ENCODE measurements at places on chromosomes 12 and 14.

DNA sequence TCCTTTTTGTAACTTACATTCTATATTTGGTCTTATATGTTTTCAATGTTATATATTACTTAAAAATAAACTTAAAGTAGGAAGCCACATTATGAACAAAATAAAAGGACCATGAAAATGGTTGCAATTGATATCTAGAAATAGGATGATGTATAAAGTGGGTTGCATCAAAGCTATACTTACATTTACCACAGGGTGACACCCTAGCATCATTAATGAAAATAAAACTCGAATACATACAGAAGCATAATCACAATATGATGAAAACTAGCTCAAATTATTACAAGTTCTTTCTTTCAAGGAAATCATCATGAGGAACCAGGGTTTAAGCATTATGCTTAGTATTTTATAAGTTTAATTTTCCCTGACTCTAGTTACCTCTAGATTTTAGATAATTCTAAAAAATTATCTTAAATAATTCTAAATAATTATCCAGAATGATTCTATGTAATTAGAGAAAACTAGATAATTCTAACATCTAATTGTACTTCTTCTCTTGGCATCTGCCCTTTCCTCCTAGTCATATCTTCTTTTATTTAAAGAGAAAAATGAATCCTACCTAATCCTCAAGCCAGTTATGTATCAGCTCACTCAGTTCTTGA lies 31.2 kb downstream of the TAS2R7 start:
- DNase-seq = no peak

DNA sequence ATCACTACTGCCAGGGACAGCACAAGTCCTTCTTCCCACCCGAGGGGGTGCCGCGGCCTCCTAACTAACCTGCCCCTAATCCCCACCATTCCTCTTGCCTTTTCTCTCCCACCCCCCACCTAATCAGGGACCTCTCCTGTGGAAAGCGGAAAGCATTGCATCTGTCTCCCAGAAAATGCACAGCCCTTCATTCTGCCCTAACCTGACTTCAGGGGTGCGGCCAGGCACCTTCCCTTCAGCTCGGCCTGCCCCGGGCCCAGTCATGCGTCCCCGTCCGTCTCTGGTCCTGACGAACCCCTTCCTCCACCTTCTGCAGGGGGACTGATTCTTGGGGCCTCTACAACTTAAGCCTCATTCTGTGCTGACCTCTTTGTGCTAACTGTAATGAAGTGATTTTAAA lies 43.9 kb upstream of the TRAF3 start:
- DNase-seq = no peak

DNA sequence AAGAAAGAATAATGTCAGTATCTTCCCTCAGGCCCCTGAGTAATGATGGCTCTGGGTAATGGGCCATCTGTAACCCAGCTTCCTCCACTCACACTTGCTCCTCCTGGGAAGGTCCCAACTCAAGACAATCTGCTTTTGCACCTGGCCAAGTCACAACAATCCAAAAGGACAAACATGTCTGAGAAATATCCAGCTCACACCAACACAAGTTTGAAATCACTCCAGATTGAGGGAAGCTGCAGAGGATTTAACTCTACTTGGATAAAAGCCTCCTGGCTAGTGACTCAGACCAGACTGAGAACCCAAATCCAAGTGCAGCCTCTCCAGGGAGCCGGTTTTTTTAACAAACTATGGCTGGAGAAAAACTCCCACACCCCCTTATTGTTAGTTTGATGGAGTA lies 34.2 kb downstream of the RTRAF start:
- no peak for DNase-seq

DNA sequence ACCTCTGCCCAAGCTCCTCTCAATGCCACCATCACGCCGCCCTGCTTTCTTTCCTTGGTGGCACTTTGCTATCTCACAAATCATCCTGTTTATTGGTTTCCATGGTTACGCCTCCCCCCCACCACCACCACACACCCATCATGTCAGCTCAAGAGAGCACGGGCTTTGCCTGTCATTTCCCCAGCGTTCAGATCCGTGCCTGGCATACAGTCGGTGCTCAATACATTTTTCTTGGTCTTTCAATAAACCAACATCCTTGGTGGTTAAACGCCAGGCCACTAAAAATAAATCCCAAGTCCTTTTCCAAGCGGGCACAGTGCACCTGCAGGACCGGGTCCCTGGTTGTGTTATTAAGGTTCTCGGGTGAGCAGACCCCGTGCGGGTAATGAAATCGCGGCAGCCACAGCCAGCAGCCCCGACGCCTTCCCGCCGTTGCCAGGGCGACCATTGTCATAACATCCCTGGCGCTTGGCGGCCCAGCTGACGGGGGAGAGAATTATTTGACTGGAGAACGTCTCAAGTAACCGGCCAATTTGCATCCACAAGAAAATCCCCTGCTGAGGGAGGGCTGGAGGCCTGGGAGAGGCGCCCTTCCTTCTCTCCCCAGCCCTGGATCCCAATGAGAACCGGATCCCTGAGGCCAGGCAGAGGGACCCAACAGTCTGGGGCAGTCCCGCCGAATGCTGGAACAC lies 92.9 kb downstream of the KSR2 start:
- DNase-seq = no peak

GRCh38 chr12:53232646-53233461 lies 845 bp upstream of the RARG start:
- DNase-seq = no peak

DNA sequence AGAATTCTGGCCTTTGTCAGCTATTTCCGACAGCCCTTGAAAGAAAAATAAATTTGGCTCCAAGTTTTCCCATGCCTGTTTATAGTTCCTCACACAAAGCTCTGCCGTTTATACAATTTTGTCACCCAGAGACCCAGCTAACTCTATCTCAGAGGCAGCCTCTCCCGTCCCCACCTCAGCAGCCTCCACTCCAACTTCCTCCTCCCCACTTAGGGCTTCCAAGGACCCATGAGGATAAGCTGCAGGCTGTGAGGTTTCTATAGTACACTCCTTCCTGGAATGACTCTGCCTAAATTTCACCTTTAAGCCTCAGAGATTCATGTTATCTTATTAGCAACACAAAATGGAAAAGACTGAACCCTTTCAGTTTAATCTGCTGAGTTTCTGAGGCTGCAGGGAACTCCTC lies 71.8 kb downstream of the TTC9 start:
- no peak for DNase-seq

GRCh38 chr14:58662759-58663158 lies 25.0 kb downstream of the DACT1 start:
- no peak for DNase-seq

DNA sequence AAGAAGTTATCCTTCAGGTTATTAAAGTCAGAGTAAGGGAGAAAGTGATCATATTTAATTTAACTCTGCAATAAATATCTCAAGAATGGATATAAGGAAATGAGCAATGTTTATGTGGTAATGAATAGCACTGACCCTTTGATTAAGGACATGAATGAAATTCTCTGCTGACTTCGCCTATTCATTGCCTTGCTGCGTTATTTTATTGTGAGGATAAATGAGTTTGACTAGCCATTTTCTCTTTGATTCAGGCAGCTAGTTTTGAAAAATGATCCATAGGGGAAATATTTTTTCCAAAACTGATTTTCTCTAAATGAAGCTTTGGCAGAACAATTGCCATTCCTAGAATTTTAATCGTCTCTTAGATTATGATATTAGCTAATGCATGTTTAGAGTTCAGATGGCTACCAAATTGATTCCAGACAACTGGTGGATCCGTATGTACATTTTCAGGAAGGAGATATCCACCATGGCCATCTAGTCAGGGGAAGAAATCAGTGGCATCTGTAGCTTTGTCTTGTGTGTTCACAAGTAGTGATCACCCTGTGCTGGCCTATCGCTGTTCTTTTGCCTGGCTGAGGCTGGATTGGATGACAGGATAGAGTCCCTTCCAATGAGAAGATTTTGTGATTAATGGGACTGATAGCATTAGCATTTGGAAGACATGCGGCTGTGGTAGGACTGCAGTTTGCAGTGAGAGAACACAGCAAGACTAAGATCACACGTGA lies 302.3 kb upstream of the RGS6 start:
- no peak for DNase-seq

DNA sequence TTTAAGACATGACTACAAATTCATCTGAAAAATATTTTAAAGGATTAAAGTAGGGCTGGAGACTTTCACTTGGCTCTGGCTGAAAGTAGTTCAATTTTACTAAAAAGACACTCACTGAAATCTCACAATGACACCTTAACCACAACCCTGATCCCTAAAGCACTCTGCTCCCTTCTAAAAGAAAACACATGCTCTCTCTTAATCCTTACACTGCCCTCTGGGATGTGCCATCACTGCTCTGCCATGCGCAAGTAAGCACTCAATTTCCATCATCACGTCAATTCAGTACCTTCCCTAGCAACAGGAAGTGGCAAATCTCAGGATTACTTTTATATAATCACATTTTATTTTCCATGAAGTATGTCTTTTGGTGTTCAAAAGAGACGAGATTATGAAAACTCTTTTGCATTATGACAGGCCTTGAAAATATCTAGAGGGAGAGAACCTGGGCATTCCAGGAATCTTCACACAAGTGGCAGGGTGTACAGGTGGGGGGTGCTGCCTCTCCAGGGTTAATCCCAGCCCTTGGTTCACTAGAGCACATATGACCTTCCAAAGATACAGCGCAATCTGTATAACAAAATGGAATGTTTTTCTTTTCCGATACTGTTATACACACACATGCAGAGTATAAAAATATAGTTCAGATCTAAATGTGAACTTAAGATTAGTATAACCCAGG lies 7.3 kb downstream of the ATG14 start:
- DNase-seq = no peak

DNA sequence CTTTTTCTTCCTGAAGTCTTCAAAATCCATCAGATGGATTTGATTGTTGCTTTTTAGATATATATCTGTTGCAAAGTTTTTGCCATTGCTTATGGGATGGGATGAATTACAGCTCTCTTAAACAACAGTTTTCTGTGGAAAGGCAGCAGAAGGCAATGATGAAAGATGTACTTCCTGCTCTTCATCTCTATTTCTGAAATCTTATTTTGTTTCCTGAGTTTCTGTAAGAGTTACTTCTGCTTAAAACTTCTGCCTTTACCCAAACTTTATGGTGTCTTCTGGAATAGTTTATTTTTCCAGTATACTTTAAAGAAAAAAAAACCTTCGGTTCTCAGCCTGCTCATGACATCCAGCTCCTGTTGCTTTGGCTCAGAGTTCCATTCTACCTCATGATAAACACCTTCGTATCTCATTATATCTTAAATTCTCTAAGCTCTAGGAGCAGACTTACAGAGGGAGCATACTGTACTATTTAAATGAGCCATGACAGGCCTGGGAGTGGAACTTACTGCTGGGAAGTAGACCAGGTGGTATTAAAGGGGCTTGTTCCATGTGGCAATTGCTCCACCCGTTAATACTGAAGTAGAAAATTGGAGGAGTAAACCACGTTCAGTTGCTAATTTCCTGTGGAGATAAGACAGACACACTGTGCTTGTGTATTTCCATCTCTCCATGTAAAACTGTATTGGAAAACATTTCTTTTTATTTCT lies 288.4 kb downstream of the FBXL14 start:
- no peak for DNase-seq

DNA sequence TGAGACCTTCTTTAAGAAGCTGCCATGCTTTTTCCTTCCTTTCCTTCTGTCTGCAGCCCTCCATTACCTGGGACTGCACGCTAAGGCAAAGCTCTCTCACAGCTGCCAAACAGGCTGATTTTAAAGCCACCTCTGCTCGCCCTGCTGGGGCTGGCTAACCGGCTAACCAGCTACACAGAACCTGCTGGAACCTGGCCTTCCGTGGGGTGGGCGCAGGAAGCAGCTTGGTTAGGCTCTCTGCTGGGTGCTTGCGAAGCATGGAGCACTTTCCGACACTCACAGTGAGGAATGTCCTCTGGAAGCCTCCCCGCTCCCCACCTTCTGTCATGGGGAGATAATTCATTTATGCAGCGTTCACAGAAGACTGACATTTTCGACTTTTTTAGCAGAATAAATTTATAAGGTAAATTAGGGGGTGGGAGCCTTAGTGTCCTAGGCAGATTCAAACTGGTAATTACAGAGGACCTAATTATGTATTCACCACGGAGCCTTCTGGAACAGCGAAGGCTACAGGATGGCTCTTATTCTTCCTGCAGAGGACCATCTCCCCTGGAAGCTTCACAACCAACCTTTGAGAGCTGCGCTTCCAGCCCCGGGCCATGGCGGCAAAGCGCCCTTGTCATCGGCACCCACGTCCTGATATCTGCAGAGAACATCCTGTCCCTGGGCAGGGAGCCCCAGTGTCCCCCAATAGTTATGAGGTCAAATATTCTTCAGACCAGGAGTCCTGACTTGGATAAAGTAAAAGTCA lies 12.4 kb upstream of the BCL11B start:
- DNase-seq = no peak

DNA sequence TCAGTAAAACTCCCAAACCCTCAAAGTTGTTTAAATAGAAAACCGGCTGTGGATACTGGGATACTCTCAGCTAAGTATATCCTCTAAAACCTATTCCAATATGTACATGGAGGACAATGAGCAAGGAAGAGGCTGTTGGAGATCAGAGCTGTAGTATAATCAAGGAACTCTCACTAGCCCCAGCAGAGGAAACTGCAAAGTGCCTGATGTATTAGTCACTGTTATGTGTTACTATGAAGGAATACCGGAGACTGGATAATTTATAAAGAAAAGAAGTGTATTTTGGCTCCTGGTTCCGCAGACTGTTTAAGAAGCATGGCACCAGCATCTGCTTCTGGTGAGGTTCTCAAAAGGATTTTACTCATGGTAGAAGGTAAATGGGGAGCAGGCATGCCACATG lies 65.6 kb upstream of the RPL10L start:
- no peak for DNase-seq
